ENCODE measurements at places on chromosomes 2 and 18.

GRCh38 chr18:43382641-43383403 is 105.5 kb upstream of the SYT4 start:
- DNase-seq, result no peak

GRCh38 chr18:40812981-40813515 is 1142.0 kb upstream of the PIK3C3 start:
- DNase-seq, result no peak

DNA sequence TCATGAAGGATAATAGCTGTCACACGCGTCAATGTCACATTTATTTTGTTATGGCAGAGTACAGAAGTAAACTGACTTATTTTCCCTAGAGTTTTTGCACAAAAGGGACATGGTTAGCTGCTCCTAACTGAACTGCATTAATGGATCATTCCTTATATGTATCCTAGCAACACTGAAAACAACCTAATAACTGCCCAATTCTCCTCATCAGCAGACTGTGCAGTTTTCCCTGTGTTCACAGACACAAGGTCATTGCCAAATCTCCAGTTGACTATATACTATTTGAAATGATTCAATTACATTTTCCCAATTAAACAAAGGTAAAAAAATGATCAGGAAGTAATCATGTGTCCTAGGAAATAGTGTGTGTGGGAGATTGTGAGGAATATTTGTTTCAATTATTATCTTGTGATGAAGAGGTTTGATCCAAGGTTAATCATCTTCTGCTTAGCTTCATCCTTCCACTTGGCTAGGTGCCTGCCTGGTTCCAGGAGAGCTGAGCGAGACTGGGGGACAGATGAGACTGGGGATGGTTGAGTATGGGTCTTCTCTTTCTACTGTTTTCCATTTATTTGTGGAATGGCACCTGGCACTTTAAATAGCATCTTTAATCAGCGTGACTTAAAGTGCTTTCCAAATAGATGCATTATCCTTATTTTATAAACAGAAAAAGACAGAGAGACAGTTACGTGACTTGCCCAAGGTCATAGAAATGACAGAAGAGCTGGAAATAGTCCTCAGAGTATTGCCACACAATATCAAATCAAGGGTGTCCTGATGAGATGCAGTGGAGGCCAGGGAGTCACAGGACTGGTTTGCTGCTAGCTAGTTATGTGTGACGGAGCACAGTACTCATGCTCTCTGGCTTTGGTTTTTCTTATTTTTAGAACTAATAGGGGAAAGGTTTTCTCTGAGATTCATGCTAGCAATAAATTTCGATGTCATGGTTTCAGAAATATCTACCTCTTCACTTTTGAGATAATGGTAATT is 335.6 kb downstream of the PIK3C3 start:
- no peak for DNase-seq

DNA sequence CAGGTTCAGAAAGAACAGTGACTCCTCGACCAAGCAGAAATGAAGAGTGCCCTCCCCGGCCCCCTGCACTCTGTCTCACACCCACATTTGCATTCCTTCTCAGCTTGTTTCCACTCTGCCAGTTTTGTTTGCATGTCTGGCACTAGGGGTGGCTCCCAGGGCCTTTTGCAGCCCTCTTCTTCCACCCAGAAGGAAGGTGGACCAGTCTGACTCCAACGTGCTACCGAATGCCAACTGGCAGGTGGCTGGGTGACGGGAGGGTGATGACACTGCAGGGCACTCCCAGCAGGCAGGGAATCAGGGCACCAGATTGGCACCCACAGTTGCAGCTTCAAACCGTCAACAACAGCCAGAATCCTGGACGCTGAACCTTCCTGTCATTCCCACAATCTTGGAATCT is 371.1 kb downstream of the TXNL1 start:
- DNase-seq, result no peak

- no peak for DNase-seq
These were observed 52.6 kb upstream of the TMEM163 start for GRCh38 chr2:134771313-134771801.

DNA sequence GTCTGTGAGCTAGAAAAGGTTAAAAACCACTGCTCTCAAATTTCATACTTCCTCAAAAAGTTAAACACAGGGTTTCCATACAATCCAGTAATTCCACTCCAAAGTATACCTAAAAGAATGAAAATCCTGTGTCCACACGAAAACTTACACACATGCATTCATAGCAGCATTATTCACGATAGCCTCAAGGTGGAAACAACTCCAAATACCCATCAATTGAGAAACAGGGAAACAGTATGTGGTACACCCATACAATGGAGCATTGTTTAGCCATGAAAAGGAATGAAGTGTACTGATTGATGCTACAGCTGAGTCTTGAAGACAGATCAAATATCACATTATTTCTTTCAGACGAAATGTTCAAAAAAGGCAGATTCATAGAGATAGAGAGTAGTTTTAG is 36.7 kb downstream of the UXS1 start:
- DNase-seq, result no peak

DNA sequence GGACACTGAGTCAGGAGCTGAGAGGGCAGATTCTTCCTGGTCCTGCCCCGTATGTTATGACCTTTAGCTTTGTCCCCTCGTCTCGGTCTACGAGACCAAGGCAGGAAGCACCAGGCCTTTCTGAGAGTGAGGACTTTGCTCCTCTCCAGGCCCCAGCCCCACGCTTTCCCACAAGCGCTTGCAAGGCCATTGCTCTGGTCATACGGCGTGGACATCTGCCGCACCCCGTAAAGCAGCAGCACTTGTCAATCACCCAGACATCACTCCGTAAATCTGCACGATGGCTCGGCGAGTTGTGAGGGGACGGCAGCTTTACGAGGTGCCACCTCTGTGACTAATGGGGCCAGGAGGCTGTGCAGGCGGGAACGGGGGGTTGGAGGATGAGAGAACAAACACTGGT is 100.8 kb upstream of the TWIST2 start:
- DNase-seq, result no peak

DNA sequence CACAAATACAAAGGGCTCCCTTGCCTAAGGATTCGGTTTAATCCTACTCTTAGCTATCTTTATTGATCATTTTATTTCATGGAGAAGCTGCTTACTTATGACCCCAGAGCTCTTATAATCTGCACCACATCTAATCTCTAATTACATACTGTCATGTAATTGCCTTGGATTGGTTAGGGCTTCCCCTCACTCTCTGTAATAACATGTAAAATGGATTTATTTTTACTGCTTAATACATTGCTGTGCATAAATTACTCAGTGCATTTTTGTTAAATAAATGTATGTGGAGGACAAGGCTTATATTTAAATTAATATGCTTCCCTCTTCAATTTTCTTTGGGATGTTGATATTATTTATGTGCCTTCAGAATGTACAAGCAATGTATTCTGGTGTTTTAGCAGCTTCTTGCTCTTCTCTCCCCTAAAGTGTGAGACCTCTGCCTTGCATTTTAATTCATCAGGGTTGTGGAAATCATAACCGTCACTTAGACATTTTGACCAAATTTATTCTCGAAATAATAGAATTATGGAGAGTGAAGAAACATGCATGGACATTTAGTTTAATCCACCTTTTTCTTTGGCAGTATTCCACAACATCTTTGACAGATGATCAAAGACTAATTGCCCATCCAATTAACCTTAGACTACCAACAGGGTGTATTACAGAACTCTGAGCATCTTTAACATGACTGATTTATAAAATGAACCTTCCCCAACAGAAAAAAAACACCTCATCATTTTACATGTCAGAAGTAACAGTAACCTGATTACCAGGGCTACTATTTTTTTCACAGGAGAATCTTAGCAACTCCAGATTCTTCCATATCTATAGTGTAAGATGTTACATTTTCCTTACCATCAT is 692.6 kb downstream of the LRRTM4 start:
- no peak for DNase-seq

DNA sequence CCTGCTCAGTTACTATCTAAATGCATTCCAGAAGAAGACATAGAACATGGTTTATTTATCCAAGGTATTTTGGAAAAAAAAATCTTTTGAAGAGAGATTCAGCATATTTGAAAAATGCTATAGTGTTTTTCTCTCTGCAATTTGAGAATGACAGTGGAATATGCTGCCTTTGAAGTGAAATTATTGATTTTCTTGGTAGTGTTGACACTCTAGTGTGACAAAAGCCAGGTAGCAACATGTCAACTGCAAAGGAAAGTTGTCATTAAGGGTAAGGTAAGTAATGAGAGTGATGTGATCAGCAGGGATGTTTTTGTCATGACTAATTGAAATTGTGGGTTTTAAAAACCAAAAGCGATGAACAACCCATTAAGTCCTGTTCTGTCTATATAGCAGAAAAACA is 1387.1 kb upstream of the TMEFF2 start:
- no peak for DNase-seq

DNA sequence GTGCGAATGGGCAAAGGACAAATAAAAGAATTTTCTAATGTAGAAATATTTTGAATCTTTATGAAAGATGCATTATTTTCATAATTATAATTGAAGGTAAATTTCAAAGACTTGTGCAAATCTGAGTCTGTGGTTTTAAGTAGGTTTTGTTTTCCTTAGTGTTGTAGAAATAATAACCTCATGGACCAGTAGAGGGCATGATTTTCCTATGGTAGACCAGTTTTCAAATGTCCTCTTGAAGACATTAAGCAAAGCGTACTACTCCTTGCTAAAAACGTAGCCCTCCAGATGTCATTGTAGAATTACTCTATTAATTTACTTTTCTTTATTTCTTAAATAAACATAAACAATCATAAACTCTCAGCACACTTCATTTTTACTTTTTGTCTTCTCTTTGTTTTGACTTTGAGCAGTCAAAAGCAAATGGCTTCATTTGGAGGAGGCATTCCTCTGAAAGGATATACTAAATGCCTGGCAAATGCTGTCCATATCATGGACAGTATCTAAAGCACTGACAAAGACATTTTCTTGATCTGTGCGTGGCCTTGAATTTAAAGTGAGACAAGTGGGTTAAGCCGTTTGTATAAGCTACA is 85.8 kb upstream of the FAM237A start:
- no peak for DNase-seq

- DNase-seq, result no peak
These were observed 66.3 kb downstream of the SLC66A2 start for GRCh38 chr18:79884963-79885728.

GRCh38 chr18:77164763-77165485 is 32.3 kb upstream of the MBP start:
- no peak for DNase-seq

DNA sequence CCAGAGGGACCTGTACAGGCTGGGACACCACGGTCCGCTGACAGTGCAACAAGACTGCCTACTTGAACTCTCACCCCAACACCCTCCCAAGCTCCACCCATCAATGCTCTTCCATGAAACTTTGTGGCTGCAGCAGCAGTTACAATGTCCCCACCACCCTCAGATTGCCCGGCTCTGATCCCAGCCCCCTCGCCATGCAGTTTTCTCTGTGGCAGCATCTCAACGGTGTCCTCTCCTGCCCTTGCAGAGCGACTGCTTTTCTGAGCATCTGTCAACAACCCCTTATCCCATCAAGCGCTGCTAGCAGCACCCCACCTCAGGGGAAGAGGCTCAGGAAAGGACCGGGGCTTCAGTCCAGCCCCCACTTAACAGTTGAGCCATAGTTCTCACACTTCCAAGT is 137.1 kb upstream of the NDUFV2 start:
- no peak for DNase-seq

DNA sequence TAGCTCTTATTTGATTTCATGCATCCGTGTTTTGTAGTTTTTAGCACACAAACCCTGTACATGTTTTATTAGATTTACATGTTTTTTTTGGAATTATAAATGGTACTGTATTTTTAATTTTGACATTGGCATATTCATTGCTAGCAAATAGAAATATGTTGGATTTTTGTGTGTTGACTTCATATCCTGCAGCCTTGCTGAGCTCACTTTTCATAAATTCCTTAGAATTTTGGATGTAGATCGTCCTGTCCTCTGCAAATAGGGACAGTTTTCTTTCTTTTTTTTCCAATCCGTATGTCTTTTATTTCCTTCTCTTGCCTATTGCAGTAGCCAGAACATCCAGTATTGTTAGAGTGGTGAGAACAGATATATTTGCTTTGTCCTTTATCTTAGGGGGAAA is 46.7 kb upstream of the GPR17 start:
- no peak for DNase-seq

GRCh38 chr2:129748653-129749052 is 230.8 kb upstream of the RAB6C start:
- DNase-seq, result no peak

DNA sequence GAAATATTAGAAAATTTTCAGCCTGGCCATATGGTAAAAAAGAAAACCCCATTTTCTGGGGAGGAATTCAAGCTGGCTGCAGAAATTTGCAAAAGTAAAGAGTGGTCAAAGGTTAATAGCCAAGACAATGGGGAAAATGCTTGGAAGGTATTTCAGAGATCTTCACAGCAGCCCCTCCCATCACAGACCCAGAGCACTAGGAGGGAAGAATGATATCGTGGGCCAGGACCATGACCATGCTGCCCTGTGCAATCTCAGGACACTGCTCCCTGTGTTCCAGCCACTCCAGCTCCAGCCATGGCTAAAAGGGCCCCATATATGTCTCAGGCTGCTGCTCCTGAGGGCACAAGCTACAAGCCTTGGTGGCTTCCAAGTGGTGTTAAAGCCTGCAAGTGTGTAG is 93.9 kb upstream of the AGAP1 start:
- DNase-seq, result no peak

DNA sequence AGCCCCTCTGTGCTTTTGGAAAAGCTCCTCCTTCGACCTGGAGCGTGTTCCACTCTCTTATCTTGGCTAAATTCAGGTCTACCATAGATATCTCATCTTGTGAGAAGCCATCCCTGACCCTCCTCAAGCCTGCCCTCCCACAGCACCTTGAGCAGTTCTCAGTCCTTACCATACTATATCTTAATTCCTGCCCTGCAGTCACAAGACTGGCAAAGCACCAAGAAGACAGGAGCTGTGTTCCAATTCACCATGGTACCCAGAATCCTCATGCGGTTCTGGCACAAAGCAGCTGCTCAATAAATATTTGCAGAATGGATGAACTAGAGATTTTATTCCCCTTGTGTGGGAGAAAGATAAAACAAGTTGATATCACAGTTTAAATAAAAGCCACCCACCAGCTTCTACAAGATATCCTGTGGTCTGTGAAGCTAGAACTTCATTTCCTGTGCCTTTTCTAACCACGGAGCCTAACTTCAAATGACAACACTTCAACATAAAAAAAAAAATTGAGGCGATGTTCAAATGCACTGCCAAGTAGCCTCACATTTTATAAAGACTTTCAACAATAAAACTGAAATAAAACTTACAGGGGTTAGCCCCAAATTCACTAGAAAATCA is 19.5 kb downstream of the MARCHF4 start:
- DNase-seq, result no peak

- no peak for DNase-seq
These were observed 40.5 kb upstream of the EMILIN2 start for GRCh38 chr18:2805970-2806943.

DNA sequence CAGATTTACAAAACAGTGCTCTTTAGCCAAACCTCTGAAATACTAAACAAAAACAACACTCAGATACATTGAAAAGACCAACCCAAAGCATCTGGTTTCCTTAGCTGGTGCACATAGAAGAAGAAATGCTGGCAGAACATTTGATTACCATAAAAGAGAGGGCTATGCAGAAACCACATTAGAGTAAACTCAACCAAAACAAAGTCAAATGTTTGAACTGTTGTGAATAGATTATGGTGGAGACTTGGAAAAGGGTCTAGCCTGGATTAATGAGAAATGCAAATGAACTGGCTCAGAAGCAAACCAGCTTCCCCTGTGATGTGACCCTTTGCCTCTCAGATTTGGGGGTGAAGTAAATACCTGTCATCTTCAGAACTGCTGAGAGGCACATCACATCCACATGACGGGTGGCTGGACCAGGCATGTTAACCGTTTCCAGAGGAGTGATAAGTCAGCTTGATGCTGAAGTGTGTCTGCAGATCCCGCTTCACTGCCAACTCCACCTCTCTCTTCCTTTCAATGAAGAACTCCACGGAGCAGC is 153.0 kb downstream of the NRP2 start:
- no peak for DNase-seq

Data from right forelimb (tissue), 1 donor.